Left ventricle myocardium inferior (tissue), 1 donor: ENCODE measurements at places on chromosomes 3 and 15. TPM values are rescaled to one million over a fixed set of nuclear protein-coding genes. Genes with fewer than 3 reads are reported as not detected.

The RBP2 gene
- total RNA-seq = not detected

The SERINC4 gene
- total RNA-seq = 0.44 TPM

The CFAP100 gene
- total RNA-seq = not detected

DNA sequence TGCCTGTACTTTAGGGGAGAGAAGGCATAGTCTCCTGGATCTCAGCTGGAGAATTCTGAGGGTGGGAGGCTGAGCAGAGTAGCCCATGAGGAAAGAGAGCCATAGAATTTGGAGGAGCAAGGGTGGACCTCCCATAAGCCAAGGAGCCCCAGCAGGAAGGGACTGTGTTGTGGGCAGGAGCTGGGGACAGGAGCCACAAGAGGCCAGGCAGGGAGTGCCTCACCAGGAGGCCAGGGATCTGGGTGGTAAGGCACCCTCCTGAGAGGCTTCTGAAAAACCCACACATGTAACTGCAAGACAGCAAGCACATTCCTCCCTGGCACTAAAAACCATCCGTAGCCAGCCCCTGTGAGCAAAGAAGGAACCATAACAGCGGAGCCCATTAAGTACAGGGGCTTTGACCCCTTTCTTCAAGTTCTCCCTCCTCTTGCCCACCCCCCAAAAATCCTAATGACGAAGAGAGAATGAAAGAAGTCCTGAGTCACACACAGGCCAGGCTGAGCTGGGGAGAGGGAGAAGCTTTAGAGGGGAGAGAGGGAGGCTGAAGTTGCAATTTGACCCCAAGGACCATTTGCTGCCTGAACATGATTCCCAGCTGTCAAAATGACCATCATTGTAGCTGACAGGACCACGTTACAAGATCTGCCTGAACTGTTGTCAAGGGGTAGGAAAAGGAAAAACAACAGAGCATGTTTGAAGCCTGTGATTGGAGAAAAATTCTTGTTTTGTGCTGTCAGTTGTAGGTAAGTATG, 82.6 kb downstream of the TRIM42 start:
- DNase-seq = no peak

GRCh38 chr3:117286488-117286887, 576.9 kb downstream of the TUSC7 start:
- no peak for DNase-seq

The POPDC2 gene
- total RNA-seq = 512 TPM

- DNase-seq = no peak
Observed at GRCh38 chr3:141095546-141095937, 44.4 kb downstream of the SPSB4 start.

The CCR2 gene
- 0.63 TPM for total RNA-seq

- no peak for DNase-seq
Observed at GRCh38 chr3:158911586-158911985, 109.7 kb downstream of the MFSD1 start.

- DNase-seq = no peak
Observed at GRCh38 chr3:46381625-46382024, 10.9 kb downstream of the CCR5 start.

DNA sequence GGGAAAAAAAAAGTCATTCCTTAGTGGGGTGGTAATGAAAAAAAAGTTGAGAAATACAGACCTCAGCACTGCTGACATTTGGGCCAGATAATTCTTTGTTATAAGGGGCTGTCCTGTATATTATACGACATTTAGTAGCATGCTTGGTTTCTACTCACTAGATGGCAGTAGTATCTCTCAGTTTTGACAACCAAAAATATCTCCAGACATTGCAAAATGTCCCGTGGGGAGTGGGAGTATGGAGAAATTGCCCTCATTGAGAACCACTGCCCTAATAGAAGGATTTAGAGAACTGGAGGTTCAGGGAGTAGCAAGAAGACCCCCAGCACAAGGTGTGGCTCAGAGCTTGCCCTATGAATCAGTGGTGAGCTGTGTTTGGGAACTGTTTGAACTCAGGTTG, 28.6 kb upstream of the TEX264 start:
- DNase-seq = no peak

DNA sequence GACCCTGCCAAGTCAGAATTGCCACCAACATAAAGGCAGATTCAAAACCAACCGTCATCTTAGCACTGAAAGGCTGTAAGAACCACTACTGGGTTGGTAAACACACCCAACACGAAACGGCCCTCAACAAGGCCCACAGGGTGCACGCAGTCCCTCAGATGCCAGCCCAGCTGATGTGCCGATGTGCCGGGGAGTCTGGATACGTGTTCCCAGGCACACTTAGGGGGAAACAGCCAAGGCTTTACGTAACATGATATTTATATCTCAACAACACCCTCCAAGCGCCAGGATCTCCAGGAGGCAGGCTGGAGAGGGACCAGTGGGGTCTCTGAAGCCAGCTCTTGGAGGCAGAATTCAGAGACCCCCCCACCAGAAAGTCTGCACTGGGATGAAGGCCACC, 14.2 kb downstream of the POC1A start:
- DNase-seq = peak; percentile 61

The BMF gene
- total RNA-seq = 3.1 TPM

DNA sequence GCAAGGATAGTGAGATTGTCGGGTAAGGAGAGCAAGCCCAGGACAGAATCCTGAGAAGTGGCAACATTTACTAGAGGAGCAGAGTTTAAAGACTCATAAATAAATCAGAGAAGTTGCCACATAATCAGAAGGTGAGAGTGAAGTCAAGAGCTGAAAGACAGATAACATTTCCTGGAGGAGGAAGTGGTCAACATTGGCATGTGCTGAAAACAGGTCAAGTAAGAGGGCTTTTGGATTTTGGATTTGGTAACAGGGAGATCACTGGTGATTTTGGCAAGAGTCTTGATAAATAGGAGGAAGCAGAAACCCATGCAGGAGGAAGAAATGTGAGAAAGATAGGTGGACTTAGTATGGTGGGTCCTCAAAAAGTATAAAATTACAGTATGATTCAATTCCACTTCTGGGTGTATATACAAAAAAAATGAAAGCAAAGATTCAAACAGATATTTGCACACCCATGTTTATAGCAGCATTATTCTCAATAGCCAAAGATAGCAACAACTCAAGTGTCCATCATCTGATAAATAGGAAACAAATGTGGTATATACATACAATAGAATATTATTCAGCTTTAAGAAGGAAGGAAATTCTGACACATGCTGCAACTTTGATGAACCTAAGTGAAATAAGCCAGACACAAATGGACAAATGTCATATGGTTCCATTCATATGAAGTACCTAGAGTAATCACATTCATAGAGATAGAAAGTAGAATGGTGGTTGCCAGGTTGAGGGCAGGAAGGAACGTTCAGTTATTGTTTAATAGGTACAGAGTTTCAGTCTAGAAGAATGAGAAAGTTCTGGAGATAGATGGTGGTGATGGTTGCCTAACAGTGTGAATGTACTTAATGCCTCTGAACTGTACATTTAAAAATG, 27.3 kb upstream of the MBNL1 start:
- no peak for DNase-seq
